ENCODE measurements at places on chromosomes 13 and 19.

DNA sequence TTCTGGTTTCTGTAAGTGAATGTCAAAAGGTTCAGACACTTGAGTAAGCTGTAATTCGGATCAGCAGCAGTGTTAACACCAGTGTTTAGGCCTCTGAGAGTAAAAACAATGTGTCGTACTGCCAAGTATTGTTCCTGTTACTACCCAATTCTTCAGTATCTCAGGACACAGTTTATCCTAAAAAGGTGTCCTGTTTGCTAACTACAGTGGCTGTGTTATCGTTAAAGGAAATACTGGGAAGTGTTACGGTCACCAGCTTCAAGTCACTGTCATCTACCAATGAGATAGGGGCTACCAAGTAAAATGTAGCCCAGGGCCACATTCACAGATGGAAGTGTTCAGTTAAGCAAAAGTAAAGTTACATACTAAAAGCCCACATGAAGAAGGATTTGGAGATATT is 2.3 kb upstream of the UPF3A start:
- DNase-seq: no peak

GRCh38 chr19:4502282-4503131 is 15.8 kb downstream of the PLIN4 start:
- no peak for DNase-seq

DNA sequence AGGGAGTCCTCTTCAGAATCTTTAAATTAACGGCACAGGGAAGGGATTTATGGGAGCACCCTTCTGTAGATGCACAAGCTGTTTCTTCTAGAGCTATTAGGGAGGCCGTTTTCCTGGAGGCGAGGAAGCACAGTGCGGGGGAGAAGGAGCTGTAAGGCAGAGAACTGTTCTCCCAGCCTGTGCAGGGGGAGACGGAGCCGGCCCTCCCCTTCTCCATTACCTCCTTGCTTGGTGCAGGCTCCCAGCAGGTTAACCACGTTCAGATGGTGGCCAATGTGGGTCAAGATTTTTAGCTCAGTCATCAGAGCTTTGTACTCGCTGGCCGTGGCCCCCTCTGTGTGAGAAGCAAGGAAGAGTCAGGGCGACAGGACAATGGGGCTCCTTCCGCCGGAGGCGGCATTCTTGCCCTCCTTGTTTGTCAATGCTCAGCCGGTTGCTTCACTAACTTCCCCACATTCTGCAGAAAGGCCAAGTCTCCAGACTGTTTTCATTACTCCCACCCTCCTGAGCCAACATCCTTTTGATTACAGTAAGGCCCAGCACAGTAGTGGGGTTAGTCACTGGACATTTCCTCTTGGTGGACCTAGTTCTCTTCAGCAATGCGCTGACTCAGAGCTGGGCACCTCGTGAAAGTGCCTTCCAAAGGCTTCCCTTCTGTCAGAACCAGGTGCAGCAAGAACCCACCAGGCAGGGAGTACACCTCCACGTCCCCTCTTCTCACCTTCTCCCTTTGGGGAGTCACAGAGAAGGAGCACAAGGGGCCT is 165.4 kb downstream of the FLT1 start:
- DNase-seq: no peak

GRCh38 chr19:50912102-50912599 is 956 bp upstream of the KLK4 start:
- no peak for DNase-seq

DNA sequence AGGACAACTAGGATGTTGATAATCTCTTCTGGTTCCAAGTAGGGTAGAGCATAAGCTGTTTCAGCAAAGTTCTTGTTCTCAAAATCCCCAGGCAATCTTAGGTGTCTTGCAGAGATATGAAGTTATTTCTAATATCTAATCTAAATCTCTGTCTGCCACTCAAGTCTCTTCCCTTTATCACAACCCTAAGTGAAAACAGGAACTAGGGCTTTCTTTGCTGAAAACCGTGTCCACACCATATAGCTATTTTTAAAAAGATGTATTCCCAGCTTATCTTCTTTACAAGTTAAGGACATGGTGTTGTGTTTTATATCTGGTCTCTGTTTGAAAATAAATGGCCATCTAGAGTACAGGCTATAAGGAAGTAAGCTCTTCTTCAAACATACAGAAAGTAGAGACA is 11.3 kb upstream of the RNASEH2B start:
- no peak for DNase-seq

GRCh38 chr13:105827111-105827809 is 708.2 kb downstream of the EFNB2 start:
- DNase-seq: no peak

DNA sequence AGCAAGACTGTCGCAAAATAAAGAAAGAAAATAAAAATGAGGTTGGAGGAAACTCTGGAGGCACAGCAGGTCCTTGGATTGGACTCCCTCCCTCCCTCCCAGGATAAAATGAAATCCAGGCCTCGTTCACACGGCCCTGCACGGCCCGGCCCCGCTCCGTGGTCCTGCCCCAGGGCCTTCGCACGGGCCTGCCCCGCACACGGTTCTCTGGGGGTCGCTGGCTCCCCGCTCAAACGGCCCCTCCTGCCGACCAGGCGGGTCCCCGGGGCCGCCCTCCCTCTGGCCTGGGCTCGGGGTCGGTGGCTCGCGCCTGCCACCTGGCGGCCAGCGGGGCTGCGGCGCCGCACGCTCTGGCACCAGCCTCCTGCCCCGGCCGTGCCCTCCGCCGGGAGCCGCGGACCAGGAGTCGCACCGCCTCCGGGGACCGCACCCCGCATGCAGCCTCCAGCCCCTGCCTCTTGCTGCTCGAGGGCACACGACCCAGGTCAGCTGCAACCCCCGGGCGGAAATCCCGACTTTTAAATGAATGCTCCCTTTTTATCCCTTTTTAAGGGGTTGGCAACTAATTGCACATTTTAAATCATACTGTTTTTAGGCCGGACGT is 1.5 kb upstream of the WDR18 start:
- DNase-seq: no peak

DNA sequence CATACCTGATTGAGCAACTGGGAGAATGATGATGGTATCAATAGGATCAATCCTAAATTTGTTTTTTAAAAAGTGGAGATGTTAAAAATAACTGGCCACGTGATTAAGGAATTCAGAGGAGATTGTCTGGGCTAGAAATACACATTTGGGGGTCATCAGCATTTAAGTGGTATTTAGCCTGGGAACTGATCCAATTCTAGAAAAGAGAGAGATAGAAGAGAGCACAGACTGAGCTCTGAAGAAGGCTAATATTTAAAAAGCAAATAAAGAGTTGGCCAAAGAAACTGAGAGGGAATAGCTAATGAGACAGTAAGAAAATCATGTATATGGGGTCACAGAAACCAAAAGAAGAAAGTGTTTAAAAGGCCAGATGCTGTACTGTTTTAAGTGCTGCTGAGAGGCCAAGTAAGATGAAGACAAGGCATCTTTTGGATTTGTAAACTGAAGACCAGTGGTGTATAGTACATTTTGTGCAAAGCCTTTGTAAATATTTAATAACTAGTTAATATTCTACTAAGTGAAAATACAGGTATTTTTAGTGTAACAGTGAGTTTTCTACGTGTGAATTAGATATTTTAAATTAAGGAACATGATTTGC is 40.2 kb downstream of the UBL3 start:
- no peak for DNase-seq

GRCh38 chr19:38255383-38256014 is 675 bp downstream of the PPP1R14A start:
- no peak for DNase-seq

GRCh38 chr13:109606520-109606919 is 179.9 kb downstream of the IRS2 start:
- no peak for DNase-seq

GRCh38 chr19:31503211-31503610 is 154.0 kb upstream of the TSHZ3 start:
- DNase-seq: no peak

GRCh38 chr13:73421310-73421912 is 362.6 kb downstream of the KLF5 start:
- DNase-seq: no peak

DNA sequence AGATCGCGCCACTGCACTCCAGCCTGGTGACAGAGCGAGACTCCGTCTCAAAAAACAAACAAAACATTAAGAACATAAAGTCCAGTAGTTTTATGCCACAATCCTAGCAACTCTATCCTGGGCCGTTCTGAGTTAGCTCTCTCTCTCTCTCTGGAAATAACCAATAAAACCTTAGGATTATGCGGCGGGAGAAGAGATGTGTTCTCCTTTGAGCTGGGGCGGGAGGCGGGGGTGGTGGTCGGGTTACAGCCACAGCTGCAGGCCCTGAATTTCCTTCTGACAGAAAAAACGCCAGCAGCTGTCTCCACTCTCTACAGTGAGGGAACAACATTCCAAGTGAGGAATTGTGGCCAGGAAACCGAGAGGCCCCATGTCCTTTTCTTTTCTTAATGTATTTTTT is 9.1 kb upstream of the PNMA8A start:
- DNase-seq: no peak

DNA sequence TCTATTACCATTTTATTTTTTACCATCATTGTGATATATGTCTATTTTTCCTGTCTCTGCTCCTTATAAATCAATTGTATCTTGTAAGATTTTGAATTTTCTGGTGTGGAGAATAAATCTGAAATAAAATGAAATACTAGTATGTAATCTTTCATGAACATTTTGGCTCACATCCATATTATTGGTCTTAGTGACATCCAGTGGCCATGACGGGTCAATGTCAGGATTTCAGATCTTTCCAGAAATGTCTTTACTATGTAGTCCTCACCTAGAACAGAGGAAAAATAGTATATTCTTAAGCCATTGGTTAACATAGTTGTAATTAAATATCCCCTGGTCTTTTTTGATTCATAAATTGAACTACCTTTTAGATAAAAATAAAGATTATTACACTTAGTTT is 109.8 kb upstream of the GPC6 start:
- no peak for DNase-seq

- DNase-seq: no peak
Observed at GRCh38 chr19:40581531-40581930, 4.9 kb downstream of the SHKBP1 start.

DNA sequence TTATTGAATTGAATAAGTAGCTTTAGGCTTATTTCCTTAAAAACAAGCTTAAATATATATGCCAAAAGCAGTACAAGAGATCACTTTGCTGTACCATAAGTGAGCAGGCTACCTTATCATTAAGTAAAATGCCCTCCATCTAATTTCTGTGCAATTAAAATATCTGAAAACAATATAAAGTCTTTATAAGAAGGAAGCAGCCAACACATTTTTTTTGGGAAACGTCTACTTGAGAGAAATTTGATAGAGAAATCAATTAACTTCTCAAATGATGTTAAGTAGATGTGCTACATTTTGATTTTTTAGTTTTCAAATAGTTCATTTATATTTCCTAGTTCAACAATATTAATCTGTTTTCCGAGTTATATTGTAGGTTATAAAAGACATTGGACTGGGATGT is 52.5 kb downstream of the GPC5 start:
- DNase-seq: no peak

- DNase-seq: no peak
Observed at GRCh38 chr13:74450964-74451363, 316.8 kb upstream of the KLF12 start.

DNA sequence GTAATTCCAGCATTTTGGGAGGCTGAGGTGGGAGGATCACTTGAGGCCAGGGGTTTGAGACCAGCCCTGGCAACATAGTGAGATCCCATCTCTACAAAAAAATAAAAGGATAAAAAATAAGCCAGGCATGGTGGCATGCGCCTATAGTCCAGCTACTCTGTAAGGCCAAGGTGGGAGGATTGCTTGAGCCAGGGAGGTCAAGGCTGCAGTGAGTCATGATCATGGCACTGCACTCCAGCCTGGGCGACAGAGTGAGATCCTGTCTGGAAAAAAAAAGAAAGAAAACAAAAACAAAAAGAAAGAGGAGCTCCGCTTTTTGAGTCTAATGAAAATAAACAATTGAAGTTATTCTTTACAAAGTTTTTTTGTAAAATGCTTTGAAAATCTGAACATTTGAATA is 326.2 kb downstream of the GPC5 start:
- no peak for DNase-seq

GRCh38 chr13:26593661-26594060 is 36.2 kb downstream of the WASF3 start:
- DNase-seq: no peak

DNA sequence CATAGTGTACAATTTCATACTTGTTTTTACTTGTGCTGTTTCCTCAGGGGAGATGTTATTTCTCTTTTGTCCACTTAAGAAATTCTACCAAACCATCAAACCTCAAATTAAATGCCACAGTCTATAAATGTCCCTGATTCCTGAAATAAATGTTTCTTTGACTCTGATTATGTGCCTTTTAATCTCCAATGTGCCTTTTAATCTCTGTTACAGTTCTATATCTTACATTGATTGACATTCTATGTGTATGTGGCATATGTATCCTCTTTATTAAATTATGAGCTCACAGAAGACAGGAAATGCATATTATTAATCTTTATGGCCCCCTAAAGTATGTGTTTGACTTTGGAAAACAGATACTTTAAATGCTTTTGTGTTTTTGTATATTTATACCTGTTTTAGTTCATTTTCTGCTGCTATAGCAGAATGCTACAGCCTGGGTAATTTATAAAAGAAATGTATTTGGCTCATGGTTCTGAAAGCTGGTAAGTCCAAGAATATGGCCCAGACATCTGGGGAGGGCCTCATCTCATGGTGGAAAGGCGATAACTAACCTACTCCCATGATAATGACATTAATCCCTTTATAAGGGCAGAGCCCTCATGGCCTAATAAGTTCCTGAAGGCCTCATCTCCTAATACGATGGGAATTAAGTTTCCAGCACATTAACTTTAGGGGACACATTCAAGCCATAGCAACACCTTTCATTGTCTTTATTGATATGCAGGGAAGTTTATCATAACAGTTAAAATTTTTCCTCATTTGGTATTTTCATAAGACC is 403.9 kb downstream of the LIG4 start:
- no peak for DNase-seq

DNA sequence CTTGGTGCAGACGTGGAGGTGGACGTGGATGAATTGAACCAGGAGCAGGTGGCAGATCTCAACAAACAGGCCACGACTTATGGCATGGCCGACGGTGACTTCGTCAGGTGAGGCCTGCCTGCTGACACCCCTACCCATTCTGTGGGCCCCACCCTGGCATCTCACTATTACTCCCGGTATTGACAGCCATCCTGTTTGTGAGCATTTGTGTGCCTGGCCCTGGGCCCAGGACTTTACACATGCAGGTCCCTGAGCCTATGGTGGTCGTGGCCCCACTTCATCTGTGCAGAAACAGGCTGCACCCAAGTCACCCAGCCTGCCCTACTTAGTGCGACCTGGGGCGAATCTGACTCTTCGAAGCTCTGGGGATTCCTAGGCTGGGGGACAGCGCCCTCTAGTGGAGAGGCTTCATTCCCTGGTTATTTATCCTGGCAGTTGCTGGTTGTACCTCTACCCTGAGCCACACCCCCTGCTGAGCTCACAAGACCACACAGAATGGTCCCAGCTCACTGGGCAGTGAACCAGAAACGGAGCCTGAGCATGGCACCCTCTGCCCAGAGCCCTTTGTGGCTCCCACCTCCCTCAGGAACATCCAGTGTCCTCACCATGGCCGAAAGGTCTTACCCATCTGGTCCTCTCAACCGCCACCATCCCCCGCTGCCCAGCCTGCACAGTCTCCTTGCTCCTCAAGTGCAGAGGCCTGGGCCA is 16.9 kb downstream of the ZNF296 start:
- DNase-seq: no peak

- DNase-seq: no peak
Observed at GRCh38 chr13:100794575-100794974, 120.0 kb upstream of the TMTC4 start.
